Right cardiac atrium (tissue), 5 donors: ENCODE measurements at places on chromosomes 5 and 9. TPM values are rescaled to one million over a fixed set of nuclear protein-coding genes. Genes with fewer than 3 reads are reported as not detected.

The NXNL2 gene
- 0.07 TPM for polyA plus RNA-seq

DNA sequence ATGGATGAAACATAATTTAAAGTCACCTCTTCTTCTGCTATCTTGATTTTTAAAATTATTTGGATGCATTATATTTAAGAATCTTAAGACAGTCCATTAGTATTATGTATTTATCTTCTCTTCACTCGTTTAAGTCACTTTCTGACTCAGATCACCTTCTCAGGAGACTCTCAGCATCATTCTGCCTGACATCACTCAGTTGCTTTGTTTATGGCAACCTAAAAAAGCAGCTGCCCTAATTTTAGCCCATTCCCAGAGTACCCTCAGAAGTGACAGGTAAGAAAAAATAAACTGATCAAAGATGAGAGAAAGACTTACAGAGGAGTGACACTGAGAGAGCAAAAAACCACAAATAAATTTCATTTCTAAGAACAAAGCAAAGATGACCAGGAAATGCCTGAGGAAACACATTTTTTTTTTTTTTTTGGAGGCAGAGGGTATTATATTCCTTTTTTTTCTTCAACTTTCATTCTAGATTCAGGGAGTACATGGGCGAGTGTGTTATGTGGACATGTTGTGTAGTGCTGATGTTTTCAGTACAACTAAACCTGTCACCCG is 140.5 kb downstream of the MUSK start:
- no peak for DNase-seq

The OCLN gene
- 1.2 TPM for polyA plus RNA-seq

DNA sequence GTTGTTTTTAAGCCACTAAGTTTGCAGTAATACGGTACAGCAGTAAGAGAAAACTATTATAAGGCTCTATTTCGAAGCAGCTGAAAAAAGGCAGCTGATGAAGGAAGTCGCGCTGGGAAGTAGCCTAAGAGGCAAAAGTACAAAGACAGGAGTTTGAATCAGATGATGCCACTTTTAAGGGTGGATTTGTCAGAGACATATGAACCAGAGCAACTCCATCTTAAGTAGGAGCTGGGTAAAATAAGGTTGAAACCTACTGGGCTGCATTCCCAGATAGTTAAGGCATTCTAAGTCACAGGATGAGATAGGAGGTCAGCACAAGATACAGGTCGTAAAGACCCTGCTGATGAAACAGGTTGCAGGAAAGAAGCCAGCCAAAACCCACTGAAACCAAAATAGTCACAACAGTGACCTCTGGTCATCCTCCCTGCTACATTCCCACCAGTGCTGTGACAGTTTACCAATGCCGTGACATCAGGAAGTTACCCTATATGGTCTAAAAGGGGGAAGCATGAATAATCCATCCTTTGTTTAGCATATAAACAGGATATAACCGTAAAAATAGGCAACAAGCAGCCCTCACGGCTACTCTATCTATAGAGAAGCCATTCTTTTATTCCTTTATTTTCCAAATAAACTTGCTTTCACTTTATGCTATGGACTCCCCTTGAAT is 91.8 kb upstream of the PRSS3 start:
- DNase-seq, result no peak

DNA sequence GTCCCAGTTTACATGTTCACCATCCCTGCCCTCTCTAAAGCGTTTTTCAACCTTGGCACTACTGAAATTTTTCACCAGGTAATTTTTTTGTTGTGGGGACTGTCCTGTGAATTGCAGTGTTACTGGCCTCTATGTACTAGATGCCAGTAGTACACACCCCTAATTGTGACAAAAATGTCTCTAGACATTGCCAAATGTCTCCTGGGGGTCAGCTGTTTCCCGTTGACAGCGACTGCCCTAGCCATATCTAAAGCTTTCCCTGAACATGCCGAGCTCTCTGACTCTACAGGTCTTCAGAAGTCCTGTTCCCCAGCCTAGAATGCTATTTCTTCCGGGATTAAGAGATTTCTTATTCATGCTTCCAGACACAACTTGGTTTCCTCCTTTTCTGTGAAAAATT is 235.3 kb downstream of the ZSWIM6 start:
- no peak for DNase-seq

DNA sequence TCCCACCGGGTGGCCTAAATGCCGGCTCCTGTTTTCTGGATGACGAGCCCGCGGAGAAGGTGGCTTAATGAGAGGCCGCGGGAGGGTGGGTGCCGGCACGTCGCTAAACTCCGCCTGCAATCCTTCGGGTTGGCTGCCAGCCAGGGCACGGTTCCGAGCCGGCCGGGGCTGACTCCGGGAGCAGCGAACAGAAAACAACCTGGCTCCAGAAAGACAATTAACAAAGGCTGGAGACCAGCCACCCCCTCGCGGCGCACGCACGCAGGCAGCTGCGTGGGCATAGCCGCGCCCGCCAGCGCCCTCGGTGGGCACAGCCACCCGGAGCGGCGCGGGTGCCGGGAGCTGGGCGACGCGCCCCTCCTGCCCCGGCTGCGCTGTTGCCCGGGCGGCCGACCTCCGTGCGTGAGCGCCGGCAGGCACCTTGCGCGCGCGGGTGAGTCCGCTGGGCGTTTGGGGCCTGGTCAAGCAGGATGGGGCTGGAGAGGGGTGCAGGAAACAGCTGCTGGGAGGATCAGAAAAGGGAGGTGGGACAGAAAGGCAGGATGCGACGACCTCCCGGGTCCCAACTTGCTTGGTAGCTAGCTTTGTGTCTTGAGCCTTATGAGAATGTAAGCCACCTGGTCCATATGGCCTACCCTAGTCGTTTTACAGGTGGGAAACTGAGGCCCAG is at the start of gene ARHGEF37:
ARHGEF37 (plus strand) TSS at position 307 of the 670 bp plus-strand sequence. CDS start 16,272 bp downstream, outside the sequence.
- DNase-seq, result peak; percentile 97

GRCh38 chr9:35910613-35911359 is 1.5 kb downstream of the SPAAR start:
- DNase-seq, result peak; percentile 67

GRCh38 chr5:32259033-32259432 is 53.7 kb downstream of the MTMR12 start:
- no peak for DNase-seq

GRCh38 chr9:117672369-117672768 is 31.8 kb upstream of the TLR4 start:
- no peak for DNase-seq

DNA sequence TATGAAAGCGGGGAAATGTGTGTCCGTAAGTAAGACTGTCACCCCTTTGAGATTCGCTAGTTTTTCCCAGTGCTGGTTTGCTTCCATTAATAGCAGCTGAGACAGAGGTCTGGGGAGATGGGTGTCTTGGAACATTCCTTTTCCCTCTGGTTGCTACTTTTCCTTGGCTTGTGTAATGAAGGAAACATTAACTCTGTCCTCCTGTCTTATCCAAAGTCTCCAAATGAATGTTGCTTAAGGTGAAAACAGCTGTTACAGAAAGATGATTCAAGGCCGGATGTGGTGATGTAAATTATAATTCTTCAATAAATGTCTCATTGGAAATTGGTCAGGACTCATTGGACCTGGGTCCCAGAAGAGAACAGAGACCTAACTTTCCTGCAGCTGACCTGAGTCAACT is 50.0 kb downstream of the MEGF10 start:
- no peak for DNase-seq

DNA sequence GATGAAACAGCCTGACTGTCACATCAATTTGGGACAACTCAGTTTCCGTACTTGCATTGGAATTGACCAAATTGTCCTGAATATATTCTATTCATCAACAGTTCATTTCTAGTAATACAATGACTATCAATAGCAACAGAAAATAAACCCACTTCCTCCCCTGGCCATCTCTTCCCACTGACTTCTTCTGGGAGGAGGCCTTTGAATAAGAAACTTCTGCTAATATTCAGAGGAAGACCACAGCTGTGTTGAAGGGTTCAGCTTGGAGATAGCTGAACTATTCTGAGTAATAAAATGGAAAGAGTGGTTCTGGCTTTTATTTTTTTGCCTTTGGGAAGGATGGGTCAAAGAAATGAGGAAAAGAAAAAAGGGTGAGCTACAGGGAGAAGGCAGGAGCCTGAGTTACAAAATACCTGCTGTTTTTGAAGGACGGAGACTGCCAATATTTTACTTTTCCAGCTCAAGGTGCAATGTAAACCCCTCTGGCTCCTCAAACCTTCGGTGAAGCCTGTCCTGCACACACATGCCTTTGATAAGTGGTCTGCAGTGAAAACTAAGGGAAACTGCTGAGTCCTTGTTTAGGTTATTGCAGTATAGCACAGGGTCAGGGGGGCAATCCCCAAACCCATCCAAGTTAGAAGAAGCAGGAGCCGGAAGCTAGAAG is 29.9 kb downstream of the FYB1 start:
- no peak for DNase-seq

DNA sequence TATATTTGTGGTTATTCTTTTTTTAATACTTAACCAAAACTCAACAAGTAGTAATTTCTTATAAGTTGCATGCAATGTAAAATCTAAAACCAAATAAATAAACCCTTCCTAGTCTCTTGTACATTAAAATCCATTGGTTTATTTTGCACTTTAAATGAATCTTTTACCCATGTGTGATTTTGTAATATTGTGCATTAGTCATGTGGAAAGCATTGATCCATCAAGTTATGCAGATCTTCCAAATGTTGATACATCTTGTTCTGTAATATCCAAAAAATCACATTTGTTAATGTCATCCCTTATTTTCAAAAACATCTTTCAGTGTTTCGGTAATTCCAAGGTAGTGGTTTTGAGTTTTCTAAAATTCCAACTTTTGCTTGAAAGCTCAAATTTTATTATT is 63.3 kb downstream of the CWC27 start:
- no peak for DNase-seq

DNA sequence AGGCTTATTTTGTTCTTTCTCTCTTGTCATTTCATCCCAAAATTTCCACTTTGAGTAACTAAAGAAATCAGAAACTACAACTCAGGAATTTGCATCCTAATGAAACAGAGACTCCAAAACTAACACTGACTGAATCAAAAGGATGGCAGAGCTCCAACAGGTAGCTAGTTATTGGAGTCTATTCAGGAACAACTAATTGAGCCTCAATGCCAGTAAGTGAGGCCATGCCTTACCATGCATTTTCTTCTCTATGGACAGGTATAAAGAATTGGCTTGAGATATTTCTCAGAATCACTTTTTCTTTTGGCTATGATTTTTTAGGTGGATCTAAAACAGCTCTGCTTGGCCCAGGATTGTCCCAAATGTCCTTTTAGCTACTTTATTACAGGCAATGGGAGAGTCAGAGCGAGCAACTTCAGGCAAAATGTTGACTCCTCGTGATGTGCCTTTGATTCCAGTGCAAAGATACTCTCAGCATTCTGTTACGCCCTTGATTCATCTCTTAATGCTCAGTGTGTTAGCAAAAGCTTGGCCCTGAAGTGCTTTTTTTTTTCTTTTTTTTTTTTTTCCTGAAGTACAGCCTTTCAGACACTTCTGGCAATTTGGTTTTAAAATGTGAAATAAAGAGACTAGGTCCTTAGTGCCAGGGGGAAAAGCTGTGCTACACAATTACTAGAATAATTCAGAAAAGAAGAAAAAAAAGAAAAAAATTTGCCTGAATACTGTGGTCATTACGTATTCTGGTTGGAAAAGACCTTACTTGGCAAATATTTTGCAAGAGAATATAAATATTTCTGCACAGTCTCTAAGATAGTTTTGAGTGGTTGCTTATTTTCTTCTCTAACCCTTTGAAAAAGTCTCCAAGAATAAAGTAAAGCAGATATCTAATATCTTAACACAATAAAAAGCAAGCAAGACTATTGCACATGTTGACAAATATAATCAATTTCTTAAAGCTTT is 423.7 kb downstream of the ANXA1 start:
- DNase-seq, result no peak
